ENCODE measurements at places on chromosomes 3 and 15. TPM values are rescaled to one million over a fixed set of nuclear protein-coding genes. Genes with fewer than 3 reads are reported as not detected.

DNA sequence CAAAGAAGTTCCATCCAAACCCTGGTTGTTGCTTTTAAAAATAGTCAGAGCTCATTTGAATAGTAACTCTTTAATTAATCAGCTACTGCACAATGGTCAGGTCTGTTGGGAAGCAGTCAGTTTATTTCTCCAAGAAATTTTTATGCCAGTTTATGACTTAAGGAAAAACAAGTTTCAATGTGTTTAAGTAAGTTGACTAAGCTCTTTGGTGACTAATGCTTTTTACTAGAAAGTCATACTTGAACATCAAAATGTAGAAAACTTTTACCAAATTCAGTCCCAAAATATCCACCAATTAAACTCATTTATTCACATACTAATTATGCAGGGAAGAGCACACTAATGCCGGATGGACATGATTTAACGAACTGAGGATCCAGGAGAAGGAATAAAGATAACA lies 22.1 kb downstream of the PRICKLE2 start:
- DNase-seq = no peak

- no peak for DNase-seq
Observed at GRCh38 chr3:108343491-108343890, 47.1 kb downstream of the HHLA2 start.

DNA sequence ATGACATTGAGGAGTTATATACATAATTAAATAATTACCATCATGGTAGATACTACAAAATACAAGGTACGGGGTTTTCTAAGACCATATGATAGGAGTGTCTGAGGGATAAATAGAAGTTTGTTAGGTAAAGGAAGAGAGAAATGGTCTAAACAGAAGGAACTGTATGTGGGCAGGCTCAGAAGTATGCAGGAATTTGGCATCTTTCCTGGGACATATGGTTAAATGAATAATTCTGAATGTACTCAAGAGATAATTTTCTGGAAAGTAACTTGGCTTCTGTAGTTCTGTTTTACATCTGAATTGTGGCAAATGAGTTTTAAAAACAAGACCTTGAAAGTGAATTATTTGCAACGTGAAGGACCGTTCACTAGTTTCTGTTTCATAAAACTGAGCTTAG lies 17.5 kb downstream of the LMCD1 start:
- DNase-seq = peak; percentile 23

GRCh38 chr3:133996251-133996661 lies 33.5 kb downstream of the SLCO2A1 start:
- no peak for DNase-seq

GRCh38 chr3:49415931-49416601 lies 3.8 kb downstream of the TCTA start:
- DNase-seq = peak; percentile 31

The MOBP gene
- 0.10 TPM for total RNA-seq

- DNase-seq = no peak
Observed at GRCh38 chr3:177883957-177884356, 652.3 kb upstream of the KCNMB2 start.

- DNase-seq = no peak
Observed at GRCh38 chr3:18190646-18191045, 234.5 kb downstream of the SATB1 start.

- DNase-seq = no peak
Observed at GRCh38 chr3:41324156-41324475, 124.8 kb downstream of the CTNNB1 start.

The CCDC39 gene
- total RNA-seq = not detected

DNA sequence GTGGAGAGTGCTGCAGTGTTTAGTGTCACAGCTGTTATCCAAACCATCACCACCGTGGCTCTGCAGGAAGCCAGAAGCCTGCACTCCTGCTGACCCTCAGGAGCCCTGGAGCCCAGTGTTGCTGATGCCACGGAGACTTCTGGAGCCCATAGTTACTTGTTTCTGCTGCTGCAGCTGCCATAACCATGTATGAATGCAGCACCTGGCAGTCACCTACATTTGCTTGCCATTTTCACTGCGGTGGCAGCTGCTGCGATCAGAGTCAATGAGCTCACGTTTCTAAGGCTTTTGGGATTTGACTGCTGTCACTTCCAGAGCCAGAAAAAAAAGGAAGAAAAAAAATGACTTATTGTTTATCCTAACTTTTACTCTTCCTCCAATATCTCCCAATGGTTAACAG lies 299.2 kb upstream of the THRB start:
- no peak for DNase-seq

The SUCLG2 gene
- 40.9 TPM for total RNA-seq

DNA sequence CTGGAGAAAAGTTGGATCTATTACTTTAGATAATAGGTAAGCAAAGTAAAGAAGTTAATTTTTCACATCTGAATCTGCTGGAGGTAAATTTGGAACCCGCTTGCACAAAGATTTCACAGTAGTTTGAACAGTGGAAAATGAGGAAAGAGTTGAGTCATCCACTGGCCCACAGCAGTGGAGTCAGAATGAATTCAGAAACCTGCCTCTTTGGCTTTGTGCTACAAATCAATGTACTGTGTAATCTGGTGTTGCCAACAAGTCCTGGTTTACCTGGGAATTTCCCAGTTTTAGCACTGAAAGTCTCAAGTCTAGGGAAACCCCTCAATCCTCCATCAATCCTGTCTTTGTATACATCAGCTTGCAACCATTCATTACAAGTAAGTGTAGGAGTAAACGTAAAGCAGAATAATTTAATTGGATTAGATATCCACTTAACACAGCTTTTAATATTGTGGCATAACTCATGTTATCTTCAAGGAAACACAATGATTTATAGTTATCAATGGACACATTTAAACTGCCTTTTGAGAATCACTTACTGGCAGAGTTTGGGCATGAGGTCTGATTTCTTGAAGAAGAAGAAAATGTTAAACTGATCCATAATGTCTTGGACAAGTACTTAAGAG lies 100.6 kb downstream of the DCLK3 start:
- no peak for DNase-seq

DNA sequence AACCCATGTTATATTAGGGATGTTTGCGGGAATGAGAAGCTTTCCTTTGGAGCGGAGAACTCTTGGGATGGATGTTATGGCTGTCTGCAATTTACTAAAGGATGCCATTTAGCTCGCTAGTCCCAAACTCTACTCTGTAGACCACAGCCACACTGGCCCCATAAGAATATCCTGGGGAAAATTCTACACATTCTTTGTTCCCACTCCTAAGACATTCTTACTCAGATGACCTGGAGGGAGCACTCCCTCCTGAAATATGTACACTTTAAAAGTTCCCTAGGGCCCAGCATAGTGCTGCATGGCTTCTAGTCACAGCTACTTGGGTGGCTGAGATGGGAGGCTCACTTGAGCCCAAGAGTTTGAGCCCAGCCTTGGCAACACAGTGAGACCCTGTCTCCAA lies 288.7 kb upstream of the RORA start:
- DNase-seq = no peak

- DNase-seq = no peak
Observed at GRCh38 chr3:50519471-50520089, 16.1 kb upstream of the CACNA2D2 start.

DNA sequence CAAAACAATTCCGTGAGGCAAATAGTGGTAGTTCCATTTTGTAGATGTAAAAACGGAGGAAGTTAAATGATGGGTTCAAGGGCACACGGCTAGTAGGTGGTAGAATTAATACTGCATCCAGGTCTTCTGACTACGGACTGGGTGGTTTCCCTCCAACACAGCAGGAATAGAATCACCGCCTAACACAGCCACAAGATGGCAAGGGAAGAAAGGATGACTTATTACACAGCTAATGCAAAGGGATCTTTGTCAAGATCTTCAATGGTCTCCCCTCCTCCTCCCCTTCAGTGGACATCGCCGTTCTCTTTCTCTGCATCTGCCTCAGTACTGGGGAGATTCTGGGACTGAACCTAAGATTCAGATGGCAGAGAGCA lies 524 bp upstream of the TOPBP1 start:
- peak; percentile 34 for DNase-seq

DNA sequence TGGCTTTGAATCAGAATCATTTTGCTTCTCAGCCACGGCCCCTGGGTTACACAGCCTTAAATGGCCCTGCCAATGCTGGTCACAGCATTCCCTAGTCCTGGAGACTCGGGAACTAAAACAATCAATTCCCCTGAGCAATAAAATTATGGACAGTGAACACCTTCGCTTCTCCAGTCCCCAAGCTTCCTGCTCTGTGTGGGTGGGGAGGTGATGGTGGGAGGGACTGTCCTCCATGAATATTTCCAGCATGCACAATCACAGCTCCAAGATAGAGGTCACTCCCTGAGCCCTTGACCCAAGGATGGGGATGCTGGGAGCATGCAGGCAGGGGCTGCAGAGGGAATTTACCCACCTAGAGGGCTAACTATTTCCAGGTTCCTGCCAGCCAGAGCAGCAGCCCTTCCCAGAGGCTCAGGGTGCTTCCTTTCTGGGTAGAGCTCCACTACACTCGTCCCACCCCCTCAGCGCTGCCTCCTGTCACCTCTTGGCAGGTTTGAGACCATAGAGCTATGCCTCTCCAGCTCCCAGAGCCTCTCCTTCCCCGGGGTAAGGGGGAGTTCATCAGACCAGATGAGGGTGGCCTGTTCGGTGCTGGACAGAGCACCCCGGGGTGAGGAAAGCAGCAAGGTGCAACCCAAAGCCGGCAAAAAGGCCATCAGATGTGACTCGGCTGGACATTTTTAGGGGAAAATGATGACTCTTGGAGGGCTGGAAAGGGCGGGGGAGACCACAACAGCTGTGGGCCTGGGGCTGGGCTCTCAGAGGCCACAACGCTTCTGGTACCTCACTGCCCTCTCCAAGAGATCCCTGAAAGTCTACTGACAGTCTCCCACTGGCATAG lies 14.5 kb upstream of the CCDC33 start:
- DNase-seq = no peak

The C3orf22 gene
- not detected for total RNA-seq

The CHST13 gene
- total RNA-seq = 0.20 TPM

Data from skin of body (tissue), 3 donors.